ENCODE measurements at places on chromosomes 3 and 15.

DNA sequence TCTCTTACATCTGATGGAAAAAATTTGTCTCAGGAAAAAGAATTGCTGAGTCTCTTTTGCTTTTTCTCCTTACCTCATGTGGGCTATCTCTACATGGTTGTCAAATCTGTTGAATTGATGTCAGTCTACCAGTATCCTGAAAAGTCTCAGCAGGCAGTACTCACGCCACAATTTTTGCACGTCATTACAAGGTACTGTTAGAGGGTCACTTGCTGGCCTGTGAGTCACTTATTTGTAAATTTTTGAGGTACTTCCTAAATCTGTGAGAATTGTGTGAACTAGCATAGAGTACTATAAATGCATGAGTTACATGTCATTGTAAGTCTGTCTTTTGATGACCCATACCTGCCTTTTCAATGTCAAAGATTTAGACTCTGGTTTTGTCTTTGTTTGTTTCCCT is 15.9 kb downstream of the HPS3 start:
- DNase-seq = no peak

GRCh38 chr3:149438981-149439380 is 35.5 kb upstream of the TM4SF4 start:
- DNase-seq = no peak

GRCh38 chr3:95707268-95707667 is 1107.1 kb upstream of the EPHA6 start:
- DNase-seq = no peak

GRCh38 chr3:195872097-195872496 is 36.3 kb downstream of the TNK2 start:
- DNase-seq = no peak

- DNase-seq = no peak
Measured at GRCh38 chr3:36891701-36892160, 53.1 kb downstream of the TRANK1 start.

DNA sequence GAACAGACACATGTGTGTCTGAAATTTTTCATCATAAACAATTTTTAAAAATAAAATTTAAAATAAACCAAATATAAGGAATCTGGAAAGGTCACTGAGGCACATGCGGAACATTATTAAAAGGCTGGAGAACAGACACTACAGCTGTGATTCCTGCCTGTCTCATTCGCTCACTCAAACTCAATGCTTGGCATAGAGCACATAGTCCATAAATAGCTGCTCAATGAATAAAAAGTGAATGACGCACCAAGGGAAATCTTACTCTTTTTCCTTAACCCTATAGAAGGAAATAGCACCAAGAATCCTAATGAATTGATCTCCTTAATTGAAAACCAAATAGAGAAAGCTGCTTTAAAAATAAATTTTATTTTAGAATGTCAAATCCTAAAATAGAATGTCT is 98.4 kb downstream of the FSIP1 start:
- no peak for DNase-seq
